ENCODE measurements at places on chromosomes 5 and 9.

DNA sequence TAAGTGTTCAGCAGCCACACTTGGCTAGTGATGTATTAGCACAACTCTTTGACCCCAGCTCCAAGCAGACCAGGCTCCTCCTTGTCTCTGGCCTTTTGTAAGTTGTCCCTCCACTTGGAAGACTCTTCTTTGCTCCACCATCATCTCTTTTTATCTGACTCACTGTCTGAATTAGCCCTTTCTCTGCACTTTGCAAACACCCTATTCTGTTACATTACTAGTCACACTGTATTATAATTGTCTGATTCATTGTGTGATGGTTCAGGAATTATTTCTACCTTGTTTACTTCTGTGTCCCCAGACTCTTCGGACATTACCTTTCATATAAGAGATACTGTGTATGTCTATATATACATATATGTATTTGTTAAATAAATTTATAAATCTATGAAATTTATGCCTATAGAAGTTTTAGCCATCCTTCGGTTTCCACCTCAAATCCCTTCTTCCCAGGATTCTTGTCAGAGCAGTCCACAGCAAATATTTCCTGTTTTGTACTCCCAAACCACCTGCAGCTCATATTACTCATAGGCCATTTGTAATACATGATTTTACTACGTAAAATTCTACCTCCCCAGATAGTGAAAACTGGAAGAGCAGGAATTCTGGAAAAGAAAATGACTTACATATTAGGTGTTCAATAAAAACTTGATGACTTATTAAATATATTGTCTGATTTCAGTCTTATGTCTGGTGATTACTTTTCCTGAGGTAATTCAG lies 69.0 kb downstream of the MTAP start:
- no peak for DNase-seq

GRCh38 chr9:4333787-4334186 lies 33.9 kb upstream of the GLIS3 start:
- DNase-seq, result no peak

GRCh38 chr5:59360130-59360555 lies 533.4 kb downstream of the PDE4D start:
- peak; percentile 35 for DNase-seq

GRCh38 chr5:141870228-141870627 lies 8.0 kb downstream of the PCDH1 start:
- no peak for DNase-seq

GRCh38 chr5:172493906-172494305 lies 39.6 kb upstream of the SH3PXD2B start:
- DNase-seq, result no peak

GRCh38 chr5:19880458-19880857 lies 107.5 kb downstream of the CDH18 start:
- DNase-seq, result no peak

DNA sequence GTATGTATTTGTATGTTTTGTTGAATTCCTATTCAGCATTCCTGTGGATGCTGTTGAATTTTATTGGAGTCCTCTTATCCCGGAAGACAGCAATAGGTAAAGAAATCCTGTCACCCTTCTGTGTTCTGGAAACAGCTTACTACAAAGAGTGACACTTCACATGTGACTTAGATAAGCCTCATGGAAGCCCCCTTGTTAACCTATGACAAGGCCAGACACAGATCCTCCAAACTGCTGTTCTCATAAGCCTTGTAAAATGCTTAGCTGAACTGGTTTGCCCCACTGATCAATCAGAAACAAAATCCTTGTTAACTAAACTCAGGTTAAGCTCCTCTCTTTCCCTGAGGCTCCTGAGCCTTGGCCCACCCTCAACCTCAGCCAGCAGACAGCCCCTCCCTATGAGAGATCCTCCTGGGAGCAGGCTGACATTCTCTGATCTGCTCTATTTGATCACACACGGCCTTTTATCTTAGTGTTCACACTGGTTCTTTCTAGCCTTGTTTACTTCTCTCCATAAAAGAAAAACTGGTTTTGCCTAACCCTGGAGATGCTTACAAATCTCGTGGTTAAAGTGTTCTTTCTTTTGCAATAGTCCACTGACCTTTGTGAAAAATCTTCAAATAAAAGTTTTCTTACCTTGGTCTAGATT lies 29.4 kb upstream of the ATP6V1G1 start:
- DNase-seq, result no peak

- no peak for DNase-seq
Measured at GRCh38 chr9:117815948-117816347, 111.7 kb downstream of the TLR4 start.

GRCh38 chr5:103407402-103407801 lies 148.8 kb downstream of the MACIR start:
- DNase-seq, result no peak

DNA sequence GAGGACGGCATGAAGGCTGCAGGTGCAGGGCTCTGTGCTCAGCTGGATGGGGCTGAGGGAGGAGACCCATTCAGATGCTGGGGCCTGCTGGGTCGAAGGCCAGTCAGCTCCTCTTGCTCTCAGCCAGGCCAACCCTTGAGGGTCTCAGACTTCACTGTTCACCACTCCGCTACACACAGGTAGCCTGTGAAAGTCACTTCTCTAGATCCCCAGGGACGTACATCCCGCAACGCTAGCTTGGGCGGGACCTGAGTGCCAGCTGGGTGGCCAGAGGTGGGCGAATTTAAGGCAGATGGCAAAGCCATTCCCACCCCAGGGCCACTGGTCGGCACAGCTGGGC lies 42.2 kb upstream of the FCN1 start:
- DNase-seq, result no peak

DNA sequence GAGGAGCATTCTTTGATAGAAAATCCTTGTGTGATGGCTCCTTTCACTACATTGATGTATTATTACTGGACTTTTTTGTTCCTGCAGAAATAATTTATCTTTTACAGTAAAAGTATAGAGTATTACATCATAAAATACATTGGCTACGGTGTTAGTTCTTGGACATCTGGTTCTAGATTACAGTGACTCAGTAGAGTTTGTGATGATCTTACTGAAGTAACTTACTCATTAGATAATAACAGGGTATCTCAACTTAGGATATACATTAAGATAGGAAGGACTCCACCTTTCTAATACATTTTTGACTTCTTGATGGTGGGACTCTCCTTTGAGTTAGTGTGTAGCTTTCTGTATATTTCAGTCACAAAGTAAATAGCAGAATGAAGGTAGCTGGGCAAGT lies 59.1 kb downstream of the ZNF462 start:
- no peak for DNase-seq

DNA sequence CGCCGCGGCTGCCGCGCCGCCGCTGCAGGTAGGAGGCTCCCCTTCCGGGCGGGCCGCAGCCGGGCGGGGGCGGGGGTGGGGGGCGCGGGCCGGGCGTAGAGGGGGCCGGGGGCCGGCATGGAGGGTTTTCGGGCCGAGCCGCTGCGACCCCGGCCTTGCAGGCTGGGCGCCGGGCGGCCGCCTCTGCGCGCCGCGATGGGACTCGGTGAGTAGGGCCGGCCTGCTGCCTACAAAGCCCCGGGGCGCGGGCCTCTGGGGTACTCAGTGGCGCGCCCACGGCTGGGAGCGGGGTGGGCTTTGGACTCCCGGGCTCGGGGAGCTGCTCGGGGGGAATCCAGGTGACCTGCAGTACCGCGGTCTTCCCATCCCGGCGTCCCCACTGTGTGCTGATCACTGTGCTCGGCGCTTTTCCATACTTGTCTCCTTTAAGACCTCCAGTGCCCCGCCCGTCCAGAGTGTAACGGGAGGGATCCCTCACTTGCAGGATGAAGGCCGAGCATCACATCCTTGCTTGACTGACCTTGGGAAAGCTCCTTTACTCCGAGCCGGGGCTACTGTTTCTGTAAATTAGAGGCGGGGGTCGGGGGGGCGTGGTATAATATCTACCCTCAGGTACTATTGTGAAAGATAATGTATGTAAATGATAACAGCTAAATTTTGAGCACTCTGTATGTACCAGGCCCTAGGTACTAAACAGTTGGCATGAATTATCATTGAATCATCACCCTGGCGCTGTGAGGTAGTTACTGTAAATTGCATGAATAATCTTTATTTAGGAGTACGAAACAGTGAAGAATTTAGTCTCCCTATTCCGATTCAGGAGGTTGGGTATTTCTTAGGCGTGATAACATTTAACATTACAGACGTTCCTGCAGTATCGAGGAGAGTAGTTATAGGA lies 672 bp downstream of the MSANTD3 start:
- peak; percentile 53 for DNase-seq

DNA sequence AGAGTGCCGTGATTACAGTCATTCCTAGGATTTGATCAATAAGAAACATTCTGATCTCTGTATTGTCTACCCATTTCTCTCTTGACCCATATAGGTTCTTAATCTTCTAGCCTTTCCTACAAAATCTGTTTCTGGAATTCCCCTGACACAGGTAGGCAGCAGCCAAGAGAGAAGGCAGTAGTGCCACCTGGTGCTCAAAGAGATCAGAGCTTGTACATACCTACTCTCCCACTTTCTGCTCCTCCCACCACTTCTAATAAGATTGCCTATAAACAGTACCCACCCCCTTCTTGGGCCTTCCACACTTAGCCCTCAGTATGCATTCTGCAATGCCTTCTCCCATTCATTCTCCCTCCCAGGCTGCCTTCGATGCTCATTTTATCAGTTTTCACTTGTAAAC lies 117.4 kb upstream of the RORB start:
- DNase-seq, result peak; percentile 1

GRCh38 chr5:8613078-8613685 lies 744.2 kb downstream of the MTRR start:
- DNase-seq, result no peak

GRCh38 chr9:101375546-101375945 lies 9.3 kb downstream of the BAAT start:
- no peak for DNase-seq

DNA sequence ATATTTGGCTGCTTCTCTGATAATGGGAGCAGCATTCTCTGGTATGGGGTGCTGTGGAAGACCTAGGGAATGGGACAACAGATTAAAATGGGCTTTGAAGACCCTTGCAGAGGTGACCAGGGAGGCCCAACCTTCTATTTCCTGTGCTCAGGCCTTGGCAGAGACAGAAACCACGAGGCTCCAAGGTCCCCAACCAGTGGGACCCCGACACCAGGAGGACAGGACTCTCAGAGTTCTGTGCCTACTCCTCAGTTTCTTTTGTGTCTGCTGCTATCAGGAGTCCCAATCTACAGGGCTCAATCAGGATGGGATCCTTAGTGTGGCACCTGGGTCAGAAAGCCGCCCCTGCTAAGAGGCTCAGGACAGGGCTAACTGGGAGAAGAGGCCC lies 29.3 kb downstream of the CSF2 start:
- no peak for DNase-seq

- no peak for DNase-seq
Measured at GRCh38 chr5:32190095-32190494, 16.0 kb upstream of the GOLPH3 start.

GRCh38 chr9:89533411-89534095 lies 35.6 kb upstream of the SEMA4D start:
- no peak for DNase-seq

DNA sequence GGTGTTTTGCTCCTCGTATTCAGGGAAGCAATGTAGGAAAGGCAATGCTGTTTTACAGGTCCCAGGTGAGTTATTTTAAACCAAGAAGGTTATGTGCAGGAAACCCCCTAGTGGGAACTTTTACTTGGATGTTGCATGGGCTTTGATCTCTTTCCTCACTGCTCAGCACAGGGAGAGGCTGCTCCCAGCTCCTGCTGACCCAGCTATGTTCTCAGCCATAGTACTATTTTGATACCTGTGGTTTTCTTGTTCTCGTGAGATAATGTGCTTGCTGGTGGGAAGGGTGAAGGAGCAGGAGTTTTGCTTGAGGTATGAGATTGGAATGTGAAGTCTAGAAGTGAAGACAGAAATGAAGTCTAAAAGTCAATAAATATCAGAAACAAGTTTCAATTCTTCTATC lies 265.6 kb upstream of the FBXL7 start:
- DNase-seq, result no peak

GRCh38 chr5:135546101-135546500 lies 10.3 kb upstream of the NEUROG1 start:
- DNase-seq, result no peak

DNA sequence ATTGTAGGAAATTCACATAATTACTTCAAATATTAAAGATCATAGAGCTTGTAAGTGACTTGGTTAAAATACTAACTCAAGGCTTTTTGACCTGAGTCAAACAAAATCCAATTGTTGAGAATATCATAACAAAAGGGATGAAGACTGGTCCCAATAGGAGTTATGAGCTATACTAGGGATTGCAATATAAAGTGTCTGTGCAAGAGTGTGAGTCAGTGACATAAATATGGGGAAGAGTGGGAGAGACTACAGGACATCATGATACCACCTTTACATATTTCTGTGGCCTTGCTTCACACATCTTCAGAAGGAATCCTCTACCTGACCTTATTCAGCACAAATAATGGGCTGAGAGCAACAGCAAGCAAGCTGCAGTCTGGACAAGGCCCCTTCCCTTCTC lies 180.9 kb upstream of the SLC24A2 start:
- no peak for DNase-seq

Measured in suppressor macrophage treated with lipopolysaccharide for 1 hour (primary cell).